Skeletal muscle cell (primary cell): ENCODE measurements at places on chromosomes 2 and 18.
A peak's percentile ranks its signal among the peaks of the same experiment; 100 is the strongest.

DNA sequence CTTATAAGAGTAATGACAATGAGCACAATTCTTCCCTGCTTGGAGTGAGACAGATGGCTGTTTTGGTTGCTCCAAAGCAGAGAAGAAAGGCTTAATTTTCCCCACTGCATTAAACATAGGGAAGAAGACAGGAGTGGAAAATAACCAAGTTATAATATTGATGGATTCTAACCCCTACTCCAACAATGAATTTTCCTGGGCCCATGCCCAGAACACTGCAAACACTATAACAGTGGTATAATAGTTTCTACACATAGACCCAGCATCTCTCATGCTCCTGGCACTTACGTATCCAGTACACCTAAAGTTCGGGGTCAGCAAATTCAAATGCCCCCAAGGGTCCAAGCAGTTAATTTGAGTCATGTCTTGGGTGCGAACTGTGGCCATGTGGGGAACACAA, 613.4 kb downstream of the PLCL1 start:
- DNase-seq = no peak

DNA sequence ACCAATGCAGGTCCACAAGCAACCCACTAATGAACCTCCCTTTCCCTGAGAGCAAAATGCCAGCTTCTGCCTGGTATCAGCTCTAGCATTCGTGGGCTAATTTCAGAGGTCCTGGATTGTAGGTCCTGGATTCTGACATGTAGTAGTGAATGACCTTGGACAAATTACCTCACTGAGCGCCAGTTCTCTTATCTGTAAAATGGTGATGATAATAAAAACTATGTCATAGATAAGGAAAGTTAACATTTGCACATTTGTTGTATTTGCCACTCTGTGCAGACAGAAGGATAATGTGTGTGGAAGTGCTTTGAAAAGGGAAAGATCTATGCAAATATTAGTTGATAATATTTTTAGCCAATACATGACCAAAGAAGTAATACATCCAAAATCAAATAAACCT, 4.1 kb upstream of the TET3 start:
- no peak for DNase-seq

DNA sequence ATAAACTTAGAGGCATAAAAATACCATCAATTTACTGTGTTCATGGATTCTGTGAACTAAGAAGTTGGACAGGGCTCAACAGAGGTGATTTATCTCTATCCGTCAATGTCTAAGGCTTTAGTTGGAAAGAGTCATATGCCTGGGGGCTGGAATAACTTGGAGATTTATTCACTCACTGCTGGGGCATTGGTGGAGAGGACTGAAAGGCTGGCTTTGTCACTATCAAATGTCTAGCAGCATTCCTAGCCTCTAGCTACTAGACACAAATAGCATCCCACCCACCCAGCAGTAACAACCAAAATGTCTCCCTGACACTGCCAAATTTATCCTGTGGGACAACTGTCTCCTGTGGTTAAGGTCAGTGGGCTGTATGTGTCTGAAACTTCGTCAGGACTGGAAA, 71.0 kb downstream of the EVA1A start:
- no peak for DNase-seq

DNA sequence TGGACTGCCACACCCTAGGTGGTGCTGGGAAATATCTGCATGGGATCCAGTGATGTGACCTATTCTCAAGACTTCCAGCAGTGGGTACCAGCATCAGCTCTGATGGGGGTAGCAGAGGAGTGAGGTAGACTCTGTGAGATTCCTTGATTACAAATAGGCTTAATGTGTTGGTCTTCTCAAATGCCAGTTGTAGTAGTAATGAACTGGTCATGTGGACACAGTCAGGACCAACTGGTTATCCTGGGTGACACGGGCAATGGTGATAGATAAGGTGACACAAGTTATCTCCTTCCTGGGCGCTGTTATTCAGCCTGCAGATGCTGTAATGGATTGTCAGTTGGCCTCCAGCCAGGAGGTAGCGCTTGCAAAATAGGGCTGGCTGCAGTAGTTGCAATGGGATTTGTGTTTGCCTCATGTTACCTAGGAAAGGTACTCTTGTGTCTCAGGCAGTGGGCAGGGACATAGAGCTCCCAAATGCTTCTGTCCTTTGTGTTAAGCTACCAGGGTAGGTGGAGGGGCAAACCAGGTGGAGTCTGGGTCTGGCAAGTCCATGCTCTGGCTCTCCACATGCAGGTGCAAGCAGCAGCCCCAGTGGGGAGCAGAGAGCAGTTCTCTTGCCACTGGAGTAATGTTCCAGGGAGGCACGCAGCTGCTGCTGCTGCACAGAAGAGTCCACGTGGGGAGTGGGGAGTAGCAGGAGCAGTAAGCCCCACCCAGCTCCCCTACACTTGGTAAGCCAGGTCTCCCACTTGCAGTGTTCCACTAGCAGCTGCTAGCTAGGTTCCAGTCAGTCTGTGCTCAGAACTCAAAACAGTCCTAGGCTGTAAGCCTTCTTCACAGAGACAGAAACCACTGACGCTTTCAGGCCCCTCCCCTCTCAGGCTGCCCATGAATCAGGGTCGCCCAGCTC, 505.4 kb upstream of the DDX18 start:
- DNase-seq = no peak

- no peak for DNase-seq
Observed at GRCh38 chr2:190853531-190854383, 26.9 kb upstream of the GLS start.

DNA sequence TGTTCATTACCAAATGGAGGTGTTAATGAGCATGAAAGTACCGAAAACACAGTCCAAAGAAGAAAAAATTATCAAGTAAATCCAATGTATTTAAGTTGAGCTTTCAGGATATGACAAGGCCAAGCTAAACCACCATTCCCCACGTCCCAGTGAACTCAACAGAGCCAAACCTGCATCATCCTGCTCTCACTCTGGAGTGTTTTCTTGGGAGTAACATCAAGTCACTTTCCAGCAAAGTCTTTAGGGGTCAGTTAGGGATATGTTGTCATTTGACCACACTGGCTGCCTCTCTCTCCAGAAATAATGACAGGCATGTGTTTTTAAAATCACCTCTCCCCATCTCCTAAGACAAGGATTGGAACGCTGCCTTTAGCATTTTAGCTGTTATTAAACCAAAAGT, 140.5 kb downstream of the SRBD1 start:
- peak; percentile 33 for DNase-seq

- DNase-seq = no peak
Observed at GRCh38 chr2:236677368-236677767, 107.7 kb downstream of the ACKR3 start.

GRCh38 chr2:10265329-10266132, 37.2 kb upstream of the HPCAL1 start:
- DNase-seq = no peak

DNA sequence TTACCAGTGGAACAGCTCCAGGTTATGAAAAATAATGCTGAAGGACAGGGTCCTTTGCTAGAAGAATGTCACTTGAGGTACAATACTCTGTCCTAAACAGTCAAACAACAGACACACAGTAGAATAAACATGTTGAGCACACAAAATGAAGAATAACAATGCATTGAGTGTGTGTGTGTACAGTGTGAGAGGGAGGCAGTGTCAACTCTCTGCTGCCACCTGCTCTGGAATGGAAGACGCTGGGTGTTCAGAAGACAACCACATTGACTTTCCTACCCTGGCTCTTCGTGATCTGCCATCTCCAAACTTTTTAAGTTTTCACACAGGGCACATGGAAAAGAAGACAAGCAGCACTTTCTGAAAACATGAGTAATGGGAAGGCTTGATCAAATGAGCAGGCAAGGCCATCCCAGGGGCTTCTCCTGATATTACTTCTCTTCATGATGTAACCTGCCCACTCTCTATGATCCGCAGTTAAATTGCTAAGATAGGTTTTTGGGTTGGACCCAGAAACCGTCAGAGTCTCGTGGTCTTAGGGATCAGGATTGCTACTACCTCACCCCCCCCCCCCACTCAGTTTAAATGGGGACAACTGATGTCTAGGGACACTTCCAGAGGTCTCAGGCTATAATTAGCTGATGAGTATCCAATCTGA, 533.2 kb upstream of the TNP1 start:
- DNase-seq = no peak

DNA sequence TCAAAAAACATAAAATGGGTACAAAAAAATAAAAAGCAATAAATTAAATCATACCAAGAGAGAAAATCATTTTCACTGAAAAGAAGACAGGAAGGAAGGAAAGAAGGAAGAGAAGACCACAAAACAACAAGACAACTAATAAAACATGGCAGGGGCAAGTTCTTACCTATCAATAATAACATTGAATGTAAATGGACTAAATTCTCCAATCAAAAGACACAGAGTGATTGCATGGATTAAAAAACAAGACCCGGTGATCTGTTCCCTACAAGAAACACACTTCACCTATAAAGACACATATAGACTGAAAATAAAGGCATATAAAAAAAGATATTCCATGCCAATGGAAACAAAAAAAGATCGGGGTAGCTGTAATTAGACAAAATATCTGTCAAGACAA, 82.6 kb upstream of the CERS6 start:
- no peak for DNase-seq

- DNase-seq = no peak
Observed at GRCh38 chr2:101116841-101117552, 34.2 kb downstream of the TBC1D8 start.

DNA sequence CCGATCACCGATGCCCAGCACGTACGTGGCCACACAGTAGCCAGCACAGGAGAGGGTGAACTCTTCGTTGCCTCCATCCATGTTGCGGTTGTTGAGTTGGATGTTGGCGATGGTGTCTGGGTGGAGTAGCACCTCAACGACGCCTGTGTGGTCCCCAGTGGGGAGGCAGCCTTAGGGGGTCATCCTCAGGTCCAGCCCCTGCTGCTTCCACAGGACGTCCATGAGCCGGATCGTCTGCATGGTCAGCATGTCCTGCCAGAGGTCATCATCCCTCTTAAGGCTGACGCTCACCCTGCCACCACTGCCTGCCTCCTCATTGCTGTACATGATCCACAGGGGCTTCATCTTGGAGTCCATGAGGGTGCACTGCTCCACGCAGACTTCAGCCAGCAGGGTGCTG, 369.3 kb downstream of the CMPK2 start:
- no peak for DNase-seq

GRCh38 chr2:213416832-213417231, 132.6 kb downstream of the SPAG16 start:
- no peak for DNase-seq

GRCh38 chr2:149679286-149679685, 91.7 kb upstream of the MMADHC start:
- DNase-seq = no peak

GRCh38 chr2:220955776-220956175, 616.3 kb downstream of the EPHA4 start:
- no peak for DNase-seq

- DNase-seq = no peak
Observed at GRCh38 chr18:11969904-11970835, 11.1 kb upstream of the IMPA2 start.

DNA sequence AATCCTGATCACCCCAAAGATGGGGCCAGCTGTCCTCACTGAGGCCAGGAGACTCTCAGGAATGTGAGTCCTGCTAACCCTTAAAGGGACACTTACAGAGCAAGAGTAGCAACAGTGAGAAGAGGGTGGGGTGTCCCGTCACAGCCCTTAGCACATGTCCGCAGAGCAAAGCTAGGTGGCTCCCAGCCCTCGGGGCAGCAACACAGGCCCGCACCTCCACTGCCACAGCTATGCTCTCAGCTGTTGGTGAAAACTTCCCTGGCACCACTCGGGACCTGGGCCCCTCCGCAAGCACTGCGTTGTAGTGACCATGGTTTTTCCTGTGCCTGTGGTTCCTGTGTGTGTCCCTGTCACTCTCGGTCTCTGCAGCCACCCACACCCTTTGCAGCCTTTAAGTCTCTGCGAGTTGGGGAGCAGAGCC, 76.4 kb upstream of the UXS1 start:
- DNase-seq = no peak

DNA sequence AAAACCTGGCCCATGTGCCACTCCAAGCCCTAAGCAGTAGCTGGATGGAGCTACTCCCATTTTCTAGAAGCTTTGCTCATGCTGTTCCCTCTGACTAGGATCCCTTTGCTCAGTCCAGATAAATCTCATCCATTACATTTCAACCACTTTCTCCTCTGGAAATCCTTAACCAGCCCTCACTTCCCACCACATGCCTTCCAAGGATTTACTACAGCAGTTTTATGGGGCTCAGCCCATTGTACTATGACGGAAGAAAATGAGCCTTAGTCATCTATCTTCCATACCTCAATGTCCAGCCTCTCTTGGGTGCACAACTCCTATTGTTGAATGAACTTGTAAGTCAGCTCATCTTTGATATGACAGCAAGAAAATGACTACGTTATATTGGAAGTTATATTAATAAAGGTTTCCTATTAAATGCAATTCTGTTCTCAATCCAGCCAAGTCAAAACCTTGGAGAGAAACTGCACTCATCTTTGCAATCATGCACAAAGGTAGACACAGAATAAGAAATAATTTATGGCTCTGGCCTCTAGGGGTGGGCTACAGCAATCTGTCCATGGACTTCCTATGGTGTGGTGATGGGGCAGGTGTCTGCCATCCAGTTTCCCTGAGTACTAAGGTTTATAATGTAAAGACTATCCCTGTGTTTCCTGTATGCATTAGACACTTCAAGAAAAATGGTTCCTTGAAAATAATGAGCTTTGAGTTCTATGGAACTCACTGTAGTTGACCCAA, 3.4 kb downstream of the B4GALT6 start:
- DNase-seq = no peak

DNA sequence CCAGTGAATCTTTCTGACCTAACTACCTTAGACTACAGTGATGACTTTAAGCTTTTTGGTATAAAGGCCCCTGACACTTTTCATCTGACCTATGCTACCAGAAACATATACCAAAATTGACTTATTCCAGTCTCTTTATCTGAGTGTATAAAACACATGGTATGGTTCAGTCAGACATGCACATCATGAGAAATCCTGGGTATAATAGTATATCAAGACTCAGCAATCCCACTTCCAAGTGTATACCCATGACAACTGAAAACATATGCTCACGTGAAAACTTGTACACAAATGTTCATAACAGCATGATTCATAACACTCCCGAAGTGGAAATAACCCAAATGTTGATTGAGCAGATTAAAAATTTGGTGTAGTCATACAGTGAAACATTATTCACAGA, 70.0 kb upstream of the RPRM start:
- no peak for DNase-seq

GRCh38 chr2:5749347-5749746, 57.2 kb downstream of the SOX11 start:
- no peak for DNase-seq

- DNase-seq = no peak
Observed at GRCh38 chr2:190060019-190060418, 2.5 kb downstream of the MSTN start.
